Pancreas (tissue), 10 donors: ENCODE measurements at places on chromosomes 4 and X. TPM values are rescaled to one million over a fixed set of nuclear protein-coding genes. Genes with fewer than 3 reads are reported as not detected.

The ETDA gene
- not detected for total RNA-seq

The DHX15 gene
- 48.8 TPM for total RNA-seq

The RS1 gene
- total RNA-seq: not detected

The PTPN13 gene
- total RNA-seq: 6.3 TPM

The HPGD gene
- total RNA-seq: 1.0 TPM

The PNCK gene
- 0.49 TPM for total RNA-seq

The ABLIM2 gene
- 4.5 TPM for total RNA-seq

The PPP1R3F gene
- total RNA-seq: 1.7 TPM

DNA sequence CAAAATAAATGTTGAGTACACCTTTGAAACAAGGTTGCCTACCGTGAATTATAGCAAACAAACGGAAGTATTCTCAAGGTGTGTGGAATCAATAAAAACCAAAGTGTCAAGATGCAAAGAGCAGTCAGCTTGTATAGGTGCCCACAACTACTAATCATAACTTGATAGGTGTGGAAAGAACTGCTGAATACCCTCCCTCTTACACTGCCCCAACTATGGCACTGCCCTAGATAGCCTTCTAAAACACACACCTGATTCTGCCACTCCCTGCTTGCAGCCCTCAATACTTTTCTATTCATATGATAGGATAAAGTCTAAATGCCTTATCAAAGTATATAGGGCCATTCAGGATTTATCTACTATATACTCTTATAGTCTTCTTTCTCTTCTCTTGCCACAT is 31.1 kb upstream of the SLC4A4 start:
- no peaks in the 10 kb centered on the region for H3K36me3 ChIP-seq
- H3K4me3 ChIP-seq: no peak overlapping the region
- DNase-seq: no peak
- H3K27ac ChIP-seq: no peak overlapping the region

GRCh38 chrX:121823406-121823805 is 776.0 kb downstream of the GLUD2 start:
- no peak overlapping the region for H3K27ac ChIP-seq
- H3K4me3 ChIP-seq: no peak overlapping the region
- H3K4me1 ChIP-seq: no peaks in the 10 kb centered on the region
- no peak for DNase-seq

DNA sequence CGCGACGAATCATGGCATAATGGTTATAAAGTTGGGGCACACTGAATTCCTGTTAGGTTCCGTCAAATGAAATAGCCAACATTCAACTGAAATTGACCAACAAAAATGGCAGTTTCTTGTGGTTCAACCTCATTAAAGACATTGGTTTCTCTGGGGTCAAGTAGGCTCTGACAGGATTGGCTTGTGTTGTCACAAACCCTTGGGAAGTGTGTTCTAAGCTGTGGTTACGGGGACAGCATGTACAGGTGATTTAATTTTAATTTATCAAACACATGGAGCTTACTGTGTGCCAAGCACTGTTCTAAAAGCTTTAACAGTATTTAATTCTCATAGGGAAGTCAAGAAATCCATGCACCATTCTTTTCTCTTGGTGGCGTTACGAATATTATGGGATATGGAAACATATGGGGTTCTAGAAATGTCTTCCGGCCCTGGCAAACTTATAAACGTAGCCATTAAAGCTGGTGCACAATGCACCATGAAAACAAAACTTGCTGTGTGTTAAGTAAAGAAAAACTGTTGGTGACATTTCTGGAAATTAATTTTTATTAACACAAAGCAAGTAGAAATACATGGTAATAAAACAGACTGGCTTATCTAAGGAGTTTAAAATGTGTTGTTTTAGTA is 891 bp downstream of the XK start:
- peaks cover 4% of the 10 kb centered on the region for H3K4me1 ChIP-seq
- peak overlapping the region; percentile 47 for H3K4me3 ChIP-seq
- DNase-seq: no peak
- peak overlapping the region; percentile 84 for H3K27ac ChIP-seq
- H3K36me3 ChIP-seq: no peaks in the 10 kb centered on the region
- no peaks in the 10 kb centered on the region for H3K27me3 ChIP-seq

DNA sequence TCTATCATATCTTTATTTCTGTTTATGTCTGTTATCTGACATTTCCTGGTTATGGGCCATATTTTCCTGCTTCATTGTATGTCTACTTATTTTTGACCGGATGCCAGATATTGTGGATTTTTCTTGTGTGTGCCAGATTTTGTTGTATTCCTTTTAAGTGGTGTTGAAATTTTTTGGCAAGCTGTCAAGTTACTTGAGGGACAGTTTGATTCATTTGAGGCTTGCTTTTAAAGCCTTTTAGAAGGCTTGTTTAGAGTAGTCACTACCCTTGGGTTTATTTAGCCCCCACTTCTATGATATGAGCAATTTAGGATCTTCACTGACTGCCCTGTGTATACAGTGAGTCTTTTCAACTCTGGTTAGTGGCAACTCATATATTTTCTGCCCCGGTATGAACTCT is 29.2 kb upstream of the NPY2R start:
- no peak overlapping the region for H3K4me3 ChIP-seq
- no peaks in the 10 kb centered on the region for H3K27me3 ChIP-seq
- H3K27ac ChIP-seq: no peak overlapping the region
- H3K4me1 ChIP-seq: no peaks in the 10 kb centered on the region

GRCh38 chrX:67604979-67605703 is 61.3 kb downstream of the AR start:
- no peak overlapping the region for H3K27ac ChIP-seq
- no peak for DNase-seq
- no peak overlapping the region for H3K4me3 ChIP-seq
- no peaks in the 10 kb centered on the region for H3K4me1 ChIP-seq
- H3K27me3 ChIP-seq: no peaks in the 10 kb centered on the region

DNA sequence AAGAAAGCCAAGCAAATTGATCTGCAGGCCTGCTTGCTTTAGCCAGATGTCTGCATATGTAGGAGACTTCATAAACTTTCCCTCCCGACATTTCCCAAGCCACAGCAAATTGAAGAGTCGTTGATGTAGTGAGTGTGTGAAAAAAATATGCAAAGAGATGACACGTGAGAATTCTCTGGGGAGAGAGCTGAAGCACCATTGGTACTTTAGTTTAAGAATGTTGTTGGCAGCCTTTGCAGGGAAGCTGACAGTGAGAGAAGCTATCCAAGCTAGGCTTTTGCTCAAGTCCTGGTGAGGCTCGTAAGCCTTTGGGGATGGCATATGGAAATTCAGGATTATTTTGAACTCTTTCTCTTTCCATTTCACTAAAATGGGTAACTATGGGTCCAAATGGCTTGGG is 87.5 kb downstream of the GLRA2 start:
- H3K27ac ChIP-seq: no peak overlapping the region
- no peak overlapping the region for H3K4me3 ChIP-seq
- no peak for DNase-seq
- no peaks in the 10 kb centered on the region for H3K4me1 ChIP-seq
- no peaks in the 10 kb centered on the region for H3K36me3 ChIP-seq

GRCh38 chr4:88697141-88697540 is 488 bp downstream of the NAP1L5 start:
- no peaks in the 10 kb centered on the region for H3K4me1 ChIP-seq
- no peaks in the 10 kb centered on the region for H3K36me3 ChIP-seq
- no peak for DNase-seq
- peak overlapping the region; percentile 40 for H3K27ac ChIP-seq

GRCh38 chr4:115841871-115842270 is 728.5 kb upstream of the NDST4 start:
- no peaks in the 10 kb centered on the region for H3K4me1 ChIP-seq
- no peak overlapping the region for H3K27ac ChIP-seq
- DNase-seq: no peak
- no peak overlapping the region for H3K4me3 ChIP-seq

DNA sequence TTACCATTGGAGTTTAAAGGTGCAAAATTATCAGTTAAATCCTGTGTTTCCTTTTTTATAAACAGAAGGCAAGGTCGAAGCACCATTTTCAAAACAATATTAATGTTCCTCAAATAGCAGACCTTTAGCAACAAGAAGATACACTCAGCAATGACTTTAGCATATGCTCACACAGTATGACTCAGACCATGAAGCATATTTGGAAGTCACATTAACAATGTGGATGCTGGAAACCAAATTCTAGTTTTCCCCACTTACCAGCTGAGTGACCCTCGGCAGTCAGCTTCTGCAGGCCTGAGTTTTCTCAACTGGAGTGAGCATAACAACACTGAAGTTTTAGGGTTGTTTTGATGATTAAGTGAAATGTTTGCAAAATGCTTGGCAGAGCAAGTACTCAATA is 130.5 kb downstream of the ANK2 start:
- H3K4me3 ChIP-seq: no peak overlapping the region
- DNase-seq: no peak
- no peaks in the 10 kb centered on the region for H3K27me3 ChIP-seq
- no peaks in the 10 kb centered on the region for H3K36me3 ChIP-seq
- H3K4me1 ChIP-seq: no peaks in the 10 kb centered on the region

GRCh38 chrX:54715621-54716020 is 82.4 kb downstream of the ITIH6 start:
- no peaks in the 10 kb centered on the region for H3K4me1 ChIP-seq
- DNase-seq: no peak
- H3K27ac ChIP-seq: no peak overlapping the region
- no peak overlapping the region for H3K4me3 ChIP-seq
- no peaks in the 10 kb centered on the region for H3K27me3 ChIP-seq

- no peak overlapping the region for H3K27ac ChIP-seq
- H3K36me3 ChIP-seq: no peaks in the 10 kb centered on the region
- H3K4me3 ChIP-seq: no peak overlapping the region
Measured at GRCh38 chr4:84325625-84326024, 173.5 kb downstream of the NKX6-1 start.

- no peak overlapping the region for H3K4me3 ChIP-seq
- DNase-seq: no peak
- H3K27ac ChIP-seq: no peak overlapping the region
- no peaks in the 10 kb centered on the region for H3K4me1 ChIP-seq
Measured at GRCh38 chr4:115108850-115109249, 4.6 kb downstream of the NDST4 start.

DNA sequence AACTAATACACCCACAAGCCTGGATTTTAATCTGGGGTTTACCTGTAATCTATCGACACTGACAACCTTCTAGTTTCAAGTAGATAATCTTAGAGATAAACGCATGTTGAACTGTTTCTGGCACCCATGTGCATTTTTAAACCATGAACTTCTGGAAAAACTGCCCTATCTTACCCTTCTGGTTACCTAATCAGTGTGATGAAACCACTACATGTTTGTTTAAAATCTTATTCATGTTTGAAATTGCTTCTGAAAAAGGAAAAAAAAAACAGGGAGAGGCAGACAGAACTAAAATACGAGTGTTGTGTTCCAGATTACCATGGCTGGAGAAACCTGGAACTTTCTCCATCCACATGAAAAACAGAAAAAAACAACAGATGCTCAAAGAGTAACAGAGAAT is 139.3 kb downstream of the MID1IP1 start:
- no peaks in the 10 kb centered on the region for H3K36me3 ChIP-seq
- no peaks in the 10 kb centered on the region for H3K4me1 ChIP-seq
- no peak overlapping the region for H3K4me3 ChIP-seq

- H3K4me3 ChIP-seq: no peak overlapping the region
- no peak for DNase-seq
- H3K36me3 ChIP-seq: no peaks in the 10 kb centered on the region
Measured at GRCh38 chrX:147741776-147742175, 169.9 kb upstream of the FMR1 start.

DNA sequence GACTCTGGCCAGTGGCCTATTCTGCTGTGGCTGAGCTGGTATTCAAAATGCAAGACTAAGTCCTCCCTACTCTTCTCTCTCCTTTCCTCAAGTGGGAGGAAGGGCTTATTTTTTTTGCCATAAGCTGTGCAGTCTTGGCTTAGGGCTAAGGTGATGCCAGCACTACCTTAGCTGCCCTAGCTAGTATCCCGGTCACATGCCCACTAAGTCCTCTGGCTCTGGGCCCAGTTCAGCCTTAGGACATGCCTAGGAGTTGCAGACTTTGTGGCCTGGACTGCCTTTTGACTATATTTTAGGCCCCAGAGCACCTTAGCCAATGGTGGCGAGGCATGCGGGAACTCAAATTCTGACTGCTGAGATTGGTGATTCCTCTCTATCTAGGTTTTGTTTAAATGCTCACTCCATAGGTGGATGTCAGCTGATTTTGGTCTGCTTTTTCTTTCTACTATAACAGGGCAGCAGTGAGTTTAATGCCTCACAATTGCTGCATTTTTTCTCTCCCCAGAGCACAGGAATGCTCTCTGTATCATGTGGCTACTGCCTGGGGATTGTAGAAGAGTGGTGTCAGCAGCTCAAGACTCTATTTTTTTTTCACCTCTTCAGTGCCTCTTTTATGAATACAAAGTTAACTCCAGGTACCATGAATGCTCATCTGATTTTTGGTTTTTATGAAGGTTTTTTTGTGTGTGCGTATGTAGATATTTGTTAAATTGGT is 472.9 kb upstream of the GRID2 start:
- H3K27me3 ChIP-seq: no peaks in the 10 kb centered on the region
- no peak overlapping the region for H3K4me3 ChIP-seq
- H3K4me1 ChIP-seq: no peaks in the 10 kb centered on the region
- H3K27ac ChIP-seq: no peak overlapping the region

- H3K27me3 ChIP-seq: no peaks in the 10 kb centered on the region
- DNase-seq: no peak
- no peak overlapping the region for H3K4me3 ChIP-seq
- peak overlapping the region; percentile 22 for H3K27ac ChIP-seq
- no peaks in the 10 kb centered on the region for H3K36me3 ChIP-seq
- no peaks in the 10 kb centered on the region for H3K4me1 ChIP-seq
Measured at GRCh38 chrX:48086082-48086481, 14.6 kb upstream of the ZNF630 start.

GRCh38 chr4:158422546-158422945 is 99.1 kb upstream of the RXFP1 start:
- H3K4me3 ChIP-seq: no peak overlapping the region
- no peaks in the 10 kb centered on the region for H3K4me1 ChIP-seq
- H3K27ac ChIP-seq: no peak overlapping the region

DNA sequence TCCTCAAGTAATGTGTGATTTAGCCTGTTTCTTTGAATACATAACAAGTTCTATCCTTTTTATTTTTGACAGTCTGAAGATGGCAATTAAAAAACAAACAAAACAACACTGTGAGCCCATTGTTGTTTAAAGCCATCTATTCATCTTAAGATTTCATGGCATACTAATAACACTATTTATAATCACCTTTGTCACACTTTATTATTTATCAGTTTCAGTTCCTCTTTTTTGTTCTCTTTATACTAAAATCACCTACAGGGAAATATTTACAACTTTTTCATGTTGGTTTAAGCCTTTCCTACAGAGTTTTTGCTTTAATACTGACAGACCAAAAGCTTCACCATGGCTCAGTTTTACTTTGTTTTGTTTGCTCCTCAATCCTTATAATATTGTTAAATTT is 247.4 kb upstream of the CTSO start:
- H3K4me3 ChIP-seq: no peak overlapping the region
- no peaks in the 10 kb centered on the region for H3K36me3 ChIP-seq
- H3K4me1 ChIP-seq: no peaks in the 10 kb centered on the region
- H3K27me3 ChIP-seq: no peaks in the 10 kb centered on the region
- no peak for DNase-seq
